ENCODE measurements at places on chromosomes 4 and X.

GRCh38 chr4:99180382-99181070, 36.4 kb upstream of the ADH4 start:
- DNase-seq, result no peak

- DNase-seq, result no peak
Measured at GRCh38 chrX:1554469-1555210, 17.7 kb upstream of the P2RY8 start.

DNA sequence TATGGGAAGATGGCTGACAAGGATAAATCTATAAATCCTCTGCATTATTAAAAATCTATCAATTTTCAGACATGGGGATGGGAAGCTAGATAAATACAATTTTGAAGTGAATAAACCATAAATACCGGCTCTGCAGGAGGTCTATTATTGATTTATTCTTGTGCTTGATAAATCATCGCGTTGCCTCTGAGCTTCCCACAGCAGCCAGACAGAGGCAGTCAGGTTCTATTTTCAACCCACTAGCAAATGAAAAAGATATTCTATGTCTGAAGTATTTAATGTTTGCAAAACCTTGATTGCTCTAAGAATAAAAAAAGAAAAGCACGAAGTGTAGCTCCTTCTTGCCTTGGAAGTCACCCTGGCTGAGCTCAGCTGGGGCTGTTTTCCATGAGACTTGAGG, 216.2 kb downstream of the DHRSX start:
- no peak for DNase-seq

DNA sequence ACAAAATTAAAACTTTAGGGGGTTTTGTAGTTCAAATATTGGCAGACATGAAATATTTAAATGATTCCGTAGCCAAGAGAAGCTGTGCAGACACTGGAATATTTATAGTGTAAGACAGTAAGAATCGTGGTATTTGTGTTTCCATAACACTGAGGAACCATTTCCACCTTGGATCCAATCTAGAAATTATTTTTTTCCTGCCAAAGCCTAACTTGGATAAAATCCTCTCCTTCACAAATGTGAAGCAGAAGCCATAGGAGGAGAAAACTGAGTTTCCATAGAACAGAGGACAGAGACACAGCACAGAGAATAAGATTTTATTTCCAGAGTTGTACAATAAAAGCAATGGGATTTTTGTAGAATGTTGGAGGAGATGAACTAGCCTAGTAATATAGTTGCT, 19.9 kb upstream of the SRPX start:
- no peak for DNase-seq

DNA sequence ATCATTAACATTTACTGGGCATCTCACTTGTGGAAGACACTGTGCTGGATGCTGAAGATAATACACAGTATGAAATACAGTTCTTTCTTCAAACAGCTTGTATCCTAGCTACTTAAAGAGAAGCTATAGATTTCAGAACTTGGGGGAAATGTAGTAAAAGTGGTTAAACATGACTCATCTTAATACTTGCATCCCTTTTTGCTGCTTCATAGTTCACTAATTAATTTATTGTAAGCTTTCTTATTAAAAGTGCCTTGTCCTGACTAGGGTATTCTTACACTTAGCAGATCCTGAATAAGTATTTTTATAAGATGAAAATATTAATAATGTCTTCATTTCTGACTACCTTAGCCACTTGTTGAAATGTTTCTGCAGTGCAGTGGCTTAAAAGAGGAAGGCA, 132.8 kb upstream of the STIM2 start:
- DNase-seq, result no peak

- DNase-seq, result peak; percentile 5
Measured at GRCh38 chrX:139932073-139932900, 566 bp downstream of the ATP11C start.

GRCh38 chrX:132470179-132470578, 18.7 kb downstream of the MBNL3 start:
- no peak for DNase-seq
